B cell (primary cell): ENCODE measurements at places on chromosomes 6 and 20. TPM values are rescaled to one million over a fixed set of nuclear protein-coding genes. Genes with fewer than 3 reads are reported as not detected.

Gene RGS17
- polyA plus RNA-seq, result not detected in 2 replicates

Gene EYS
- polyA plus RNA-seq, result not detected in 2 replicates

Gene DZANK1
- polyA plus RNA-seq, result 2.8 and 4.2 TPM in 2 replicates

DNA sequence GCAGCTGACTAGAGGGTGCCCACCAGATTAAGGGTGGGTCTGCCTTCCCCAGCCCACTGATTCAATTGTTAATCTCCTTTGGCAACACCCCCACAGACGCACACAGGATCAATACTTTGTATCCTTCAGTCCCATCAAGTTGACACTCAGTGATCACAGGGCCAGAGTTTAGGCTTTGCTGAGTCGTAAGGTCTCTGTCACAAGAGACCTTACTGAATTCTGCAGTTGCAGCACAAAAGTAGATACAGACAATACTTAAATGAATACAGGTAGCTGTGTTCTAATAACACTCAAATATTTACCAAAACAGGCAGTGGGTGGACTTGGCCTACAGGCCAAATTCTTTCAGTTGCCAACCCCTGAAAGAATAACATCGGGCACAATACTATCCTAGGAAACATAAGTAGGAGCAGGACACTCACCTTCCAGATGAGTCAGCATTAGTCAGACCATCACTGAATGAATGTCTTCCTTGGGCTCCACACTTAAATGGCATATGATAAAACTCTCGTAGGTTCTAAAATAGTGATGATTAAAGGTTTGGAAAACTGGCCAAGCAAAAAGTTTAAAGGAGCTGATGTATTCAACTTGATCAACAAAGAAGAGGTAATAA lies 190.0 kb downstream of the UBE3D start:
- H3K36me3 ChIP-seq, result no peaks in the 10 kb centered on the region
- no peaks in the 10 kb centered on the region for H3K4me1 ChIP-seq
- H3K4me3 ChIP-seq, result no peak overlapping the region
- no peak overlapping the region for H3K27ac ChIP-seq
- H3K27me3 ChIP-seq, result no peaks in the 10 kb centered on the region
- no peak for DNase-seq

DNA sequence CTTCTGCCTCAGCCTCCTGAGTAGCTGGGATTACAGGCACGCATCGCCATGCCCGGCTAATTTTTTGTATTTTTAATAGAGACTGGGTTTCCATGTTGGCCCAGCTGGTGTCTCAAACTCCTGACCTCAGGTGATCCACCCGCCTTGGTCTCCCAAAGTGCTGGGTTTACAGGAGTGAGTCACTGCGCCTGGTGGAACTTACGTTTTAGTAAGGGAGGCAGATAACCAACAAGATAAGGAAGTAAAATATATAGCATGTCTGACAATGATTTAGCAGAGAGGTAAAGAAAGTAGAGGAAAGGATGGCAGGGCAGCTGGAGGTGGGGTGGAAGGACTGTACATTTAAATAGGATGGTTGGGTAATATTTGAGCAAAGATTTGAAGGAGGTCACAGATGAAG lies 12.8 kb upstream of the MYMX start:
- no peak overlapping the region for H3K4me3 ChIP-seq
- DNase-seq, result no peak
- no peaks in the 10 kb centered on the region for H3K4me1 ChIP-seq
- H3K36me3 ChIP-seq, result no peaks in the 10 kb centered on the region

DNA sequence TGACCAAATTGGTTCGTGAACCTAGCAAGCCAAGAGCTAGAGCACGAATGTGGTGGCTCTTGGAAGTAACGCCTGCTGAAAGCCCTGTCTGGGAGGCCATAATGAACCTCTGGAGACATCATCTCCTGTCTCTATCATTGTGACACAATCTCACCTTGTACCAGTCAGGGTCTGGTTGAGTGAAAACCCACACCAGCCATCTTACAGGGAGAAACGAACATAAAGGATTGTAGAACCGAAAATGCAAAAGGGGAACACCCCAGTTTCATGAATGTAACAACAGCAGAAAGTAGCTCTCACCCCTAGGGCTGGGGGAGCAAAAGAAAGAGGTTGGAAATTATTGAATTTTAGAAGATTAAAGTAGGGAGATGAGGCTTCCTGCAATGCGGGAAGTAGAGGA lies 50.9 kb upstream of the TAB2 start:
- peak; percentile 74 for DNase-seq
- H3K27ac ChIP-seq, result peak overlapping the region; percentile 69
- H3K4me1 ChIP-seq, result peaks cover 34% of the 10 kb centered on the region
- no peaks in the 10 kb centered on the region for H3K27me3 ChIP-seq

DNA sequence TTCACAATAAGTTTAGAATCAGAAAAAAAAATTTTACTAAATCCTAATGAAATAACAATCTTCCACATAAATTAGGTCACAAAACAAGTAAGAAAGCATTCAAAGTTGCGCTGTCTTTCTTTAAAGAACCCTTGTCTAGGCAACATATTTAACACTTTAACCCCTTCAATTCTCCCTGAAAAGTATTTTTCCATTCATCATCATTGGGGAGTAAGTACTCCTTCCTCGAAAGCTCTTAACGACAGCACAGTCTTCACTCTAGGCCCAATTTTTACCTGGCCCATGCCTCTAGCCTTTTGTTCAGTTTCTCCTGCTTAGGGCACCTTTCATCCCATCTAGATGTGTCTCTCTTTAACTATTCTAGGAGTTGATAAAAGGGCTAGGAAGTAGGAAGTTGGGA lies 2.6 kb downstream of the TSPYL1 start:
- H3K36me3 ChIP-seq, result peaks cover 2% of the 10 kb centered on the region
- peak overlapping the region; percentile 48 for H3K4me3 ChIP-seq
- H3K27ac ChIP-seq, result peak overlapping the region; percentile 99
- DNase-seq, result no peak
- peaks cover 41% of the 10 kb centered on the region for H3K4me1 ChIP-seq
- H3K27me3 ChIP-seq, result no peaks in the 10 kb centered on the region

GRCh38 chr6:24391756-24392405 lies 10.9 kb upstream of the MRS2 start:
- H3K36me3 ChIP-seq, result no peaks in the 10 kb centered on the region
- no peaks in the 10 kb centered on the region for H3K27me3 ChIP-seq
- no peak overlapping the region for H3K27ac ChIP-seq
- no peak overlapping the region for H3K4me3 ChIP-seq
- H3K4me1 ChIP-seq, result no peaks in the 10 kb centered on the region

DNA sequence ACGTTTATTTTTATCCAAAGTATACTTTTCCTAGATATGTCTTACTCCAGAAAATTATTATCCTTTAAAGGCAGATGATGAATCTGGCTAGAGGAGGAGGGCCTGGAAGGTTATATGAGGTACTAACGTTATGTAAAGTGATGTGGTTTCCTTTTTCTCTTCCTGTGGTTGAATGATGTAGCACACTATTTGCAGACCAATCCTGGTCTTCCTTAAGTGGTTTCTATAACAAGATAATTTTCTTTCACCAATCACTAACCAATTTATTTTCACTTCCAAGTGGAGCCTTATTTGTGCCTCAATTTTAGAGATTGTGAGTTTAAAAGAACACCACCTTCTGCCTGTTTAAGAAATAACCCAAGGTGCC lies 154.6 kb upstream of the SOX4 start:
- H3K4me3 ChIP-seq, result no peak overlapping the region
- peak; percentile 30 for DNase-seq
- peaks cover 18% of the 10 kb centered on the region for H3K4me1 ChIP-seq
- no peak overlapping the region for H3K27ac ChIP-seq
- H3K27me3 ChIP-seq, result no peaks in the 10 kb centered on the region

DNA sequence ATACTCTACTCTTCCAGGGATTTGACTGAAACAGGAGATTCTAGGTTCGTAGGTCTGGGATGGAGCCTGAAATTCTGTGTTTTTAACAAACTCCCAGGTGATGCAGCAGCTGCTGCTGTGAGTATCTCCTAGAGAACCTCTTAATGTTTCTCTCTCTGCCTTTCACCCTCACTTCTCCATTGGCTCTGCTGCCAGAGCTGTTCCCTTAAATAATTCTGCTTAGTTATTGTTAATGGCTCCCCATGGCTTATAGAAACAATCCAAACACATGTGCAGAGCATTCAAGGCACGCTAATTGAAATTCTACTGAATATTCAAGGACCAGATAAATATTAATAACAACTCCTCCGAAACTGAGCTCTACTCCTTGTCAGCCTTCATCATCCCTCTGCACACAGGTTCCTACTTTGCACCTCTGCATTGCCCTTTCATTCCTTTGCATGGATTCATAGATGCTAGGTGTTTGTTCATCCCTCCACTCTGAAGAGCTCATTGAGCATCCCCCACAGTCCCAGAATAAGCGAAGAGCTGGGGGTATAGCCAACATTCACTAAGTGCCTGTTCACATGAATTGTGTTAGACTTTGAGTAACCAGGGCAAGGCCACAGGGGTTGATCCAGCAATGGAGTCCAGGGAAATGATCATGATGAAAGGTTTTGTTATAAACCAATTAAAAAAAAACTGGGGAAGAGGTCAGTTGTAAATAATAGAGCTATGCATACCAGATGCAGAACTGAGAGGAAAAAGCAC lies 488.4 kb upstream of the JAG1 start:
- DNase-seq, result no peak
- no peaks in the 10 kb centered on the region for H3K27me3 ChIP-seq
- H3K36me3 ChIP-seq, result no peaks in the 10 kb centered on the region
- H3K27ac ChIP-seq, result no peak overlapping the region
- H3K4me3 ChIP-seq, result no peak overlapping the region
